ENCODE measurements at places on chromosomes 1 and 21.

DNA sequence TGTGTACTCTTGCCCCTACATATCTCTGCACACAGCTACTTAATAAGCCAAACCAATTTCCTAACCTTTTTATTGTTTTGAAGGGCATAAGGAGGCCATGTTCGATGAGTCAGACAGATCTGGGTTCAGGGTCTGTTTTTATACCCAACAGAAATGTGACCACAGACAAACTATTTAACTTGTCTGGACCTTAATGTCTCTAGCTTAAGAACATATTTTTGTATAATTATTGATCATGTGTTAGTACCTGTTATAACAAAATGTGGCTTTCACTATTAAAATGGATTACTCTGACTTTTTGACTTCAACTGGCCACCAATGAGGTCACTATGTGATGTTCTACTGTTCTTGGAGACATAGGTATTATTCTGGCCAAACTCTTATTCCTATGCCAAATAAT lies 507.8 kb upstream of the USP24 start:
- DNase-seq, result no peak

DNA sequence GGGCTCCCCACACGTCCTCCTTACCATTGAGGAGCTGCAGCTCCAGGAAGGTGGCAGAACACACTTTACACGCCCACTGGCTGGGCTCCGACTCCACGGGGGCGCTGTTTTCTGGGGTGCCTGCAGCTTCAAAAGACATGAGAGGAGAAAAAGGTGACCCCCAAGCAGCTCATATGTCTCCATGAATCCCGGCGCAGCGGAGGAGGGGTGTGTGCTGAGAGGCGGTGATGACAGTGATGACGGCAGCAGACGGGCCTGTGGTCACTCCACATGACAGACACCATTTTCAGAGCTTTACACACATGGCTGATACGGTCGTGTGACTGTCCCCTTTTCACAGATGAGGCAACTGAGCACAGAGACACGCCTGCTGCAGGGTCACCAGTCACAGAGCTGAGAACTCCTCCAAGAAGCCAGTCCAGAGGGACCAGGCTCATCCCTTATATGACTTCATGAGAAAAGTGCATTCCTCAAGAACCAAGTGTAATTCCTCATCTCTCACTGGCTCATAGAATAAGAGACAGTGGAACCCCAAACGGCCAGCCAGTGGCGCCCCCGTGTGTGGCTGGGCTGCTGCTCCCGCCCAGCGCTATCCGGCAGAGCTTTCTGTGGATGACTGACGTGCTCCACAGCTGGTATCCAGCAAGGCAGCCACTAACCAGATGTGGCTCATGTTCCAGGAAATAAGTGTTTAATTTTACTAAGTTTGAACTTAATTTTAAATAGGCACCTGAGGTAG lies 31.9 kb downstream of the PRDM15 start:
- DNase-seq, result no peak

- no peak for DNase-seq
These were observed 15.0 kb upstream of the ABCG1 start for GRCh38 chr21:42203936-42204335.

- no peak for DNase-seq
These were observed 8.2 kb downstream of the IGSF9 start for GRCh38 chr1:159937054-159937750.

DNA sequence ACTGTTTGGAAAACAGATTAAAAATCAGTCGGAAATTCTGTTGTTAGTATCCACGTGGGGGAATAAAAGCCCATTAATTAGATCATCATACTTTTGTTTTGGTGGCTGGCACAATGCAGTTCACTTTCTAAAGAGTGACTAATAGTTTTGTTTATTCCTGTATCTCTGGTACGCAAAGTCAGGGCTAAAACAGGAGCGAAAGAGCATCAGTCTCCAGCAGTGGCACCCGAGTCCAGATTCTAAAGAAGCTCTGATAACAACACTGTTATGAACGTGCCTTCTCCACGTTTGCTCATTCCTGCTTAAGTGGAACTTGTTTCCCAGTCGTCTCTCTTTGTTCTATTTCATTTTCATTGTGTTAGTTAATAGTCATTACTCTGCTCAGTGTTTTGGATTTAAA lies 69.6 kb downstream of the HSPA13 start:
- no peak for DNase-seq

DNA sequence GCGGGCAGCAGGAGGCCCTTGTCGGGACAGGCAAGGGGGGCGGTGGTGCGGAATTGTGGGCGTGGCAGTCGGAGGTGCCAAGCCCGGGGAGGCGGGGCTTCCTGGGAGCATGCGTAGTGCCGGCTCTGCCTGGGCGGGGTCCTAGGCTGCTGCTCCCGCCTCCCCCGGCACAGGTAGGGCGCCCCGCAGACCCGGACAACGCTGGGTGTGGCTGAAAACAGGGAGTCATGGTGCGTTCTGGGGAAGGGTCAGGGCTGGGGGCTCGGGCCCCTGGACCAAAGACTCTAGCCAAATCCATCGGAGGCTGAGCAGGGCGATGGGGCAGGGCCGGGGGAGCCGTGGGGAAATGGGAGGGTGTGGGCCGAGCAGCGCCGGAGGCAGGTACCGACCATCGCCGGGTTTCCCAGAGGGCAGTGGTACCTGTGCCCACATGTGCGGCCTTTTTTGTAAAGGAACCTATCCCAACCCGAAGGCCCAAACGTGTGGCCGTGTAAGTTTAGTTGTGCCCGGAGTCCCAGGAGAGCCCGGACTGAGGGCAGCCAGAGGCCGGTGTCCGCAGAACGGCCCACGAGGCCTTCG lies 231.9 kb downstream of the SDCCAG8 start:
- DNase-seq, result no peak

DNA sequence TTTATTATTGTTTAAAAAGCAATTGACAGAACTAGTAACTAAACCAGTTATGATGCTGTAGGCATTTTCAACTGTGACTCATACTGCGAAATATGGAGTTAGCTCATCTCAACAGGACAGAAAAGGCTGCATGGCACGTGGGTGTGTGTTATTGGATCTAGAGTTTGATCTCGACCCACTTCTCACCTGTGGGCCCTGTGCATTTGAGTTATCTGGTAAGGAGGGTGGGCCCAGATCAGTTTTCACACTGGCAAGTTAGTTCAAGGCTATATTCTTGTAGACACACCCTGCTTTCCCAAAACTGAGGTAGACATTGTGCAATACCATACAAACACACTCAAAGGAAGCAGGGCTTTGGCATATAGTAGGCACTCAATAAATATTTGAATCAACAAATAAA lies 71.3 kb upstream of the PRDX6 start:
- no peak for DNase-seq

DNA sequence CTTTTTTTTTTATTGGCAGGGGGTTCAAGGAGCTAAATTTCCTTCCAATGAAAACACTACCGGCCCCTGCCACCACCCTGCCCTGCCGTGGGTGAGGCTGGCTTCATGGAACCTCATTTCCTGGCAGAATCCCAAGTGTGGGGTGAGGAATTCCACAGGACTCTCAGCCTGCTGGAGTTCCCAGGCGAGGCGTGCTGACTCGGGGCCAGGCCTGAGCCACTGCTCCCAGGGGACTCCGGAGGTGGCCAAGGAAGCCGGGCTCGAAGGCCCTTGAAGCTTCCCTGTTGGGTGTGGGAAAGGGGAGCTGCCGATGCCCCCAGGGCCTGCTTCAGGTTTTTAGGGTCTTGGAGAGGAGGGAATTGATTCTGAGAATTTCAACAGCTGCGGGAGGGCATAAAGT lies 95.3 kb upstream of the ACTRT2 start:
- peak; percentile 20 for DNase-seq

DNA sequence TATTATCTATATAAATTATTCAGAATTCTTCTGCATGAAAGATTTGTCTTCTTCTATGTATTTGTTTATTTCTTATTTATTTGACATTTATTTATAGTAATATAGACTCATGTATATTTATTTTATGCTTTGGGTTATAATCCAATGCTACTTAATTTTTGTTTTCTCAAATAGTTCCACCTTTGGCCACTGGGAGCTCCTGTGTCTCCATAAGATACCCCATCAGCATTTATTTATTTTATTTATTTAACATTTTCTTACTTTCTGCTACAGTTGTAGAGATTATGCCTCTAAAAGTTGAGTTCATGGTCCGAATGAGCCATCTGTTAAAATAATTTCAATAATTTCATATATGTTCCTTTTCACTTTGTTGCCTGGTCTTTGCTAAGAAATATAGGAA lies 289.4 kb downstream of the ADGRL2 start:
- no peak for DNase-seq

DNA sequence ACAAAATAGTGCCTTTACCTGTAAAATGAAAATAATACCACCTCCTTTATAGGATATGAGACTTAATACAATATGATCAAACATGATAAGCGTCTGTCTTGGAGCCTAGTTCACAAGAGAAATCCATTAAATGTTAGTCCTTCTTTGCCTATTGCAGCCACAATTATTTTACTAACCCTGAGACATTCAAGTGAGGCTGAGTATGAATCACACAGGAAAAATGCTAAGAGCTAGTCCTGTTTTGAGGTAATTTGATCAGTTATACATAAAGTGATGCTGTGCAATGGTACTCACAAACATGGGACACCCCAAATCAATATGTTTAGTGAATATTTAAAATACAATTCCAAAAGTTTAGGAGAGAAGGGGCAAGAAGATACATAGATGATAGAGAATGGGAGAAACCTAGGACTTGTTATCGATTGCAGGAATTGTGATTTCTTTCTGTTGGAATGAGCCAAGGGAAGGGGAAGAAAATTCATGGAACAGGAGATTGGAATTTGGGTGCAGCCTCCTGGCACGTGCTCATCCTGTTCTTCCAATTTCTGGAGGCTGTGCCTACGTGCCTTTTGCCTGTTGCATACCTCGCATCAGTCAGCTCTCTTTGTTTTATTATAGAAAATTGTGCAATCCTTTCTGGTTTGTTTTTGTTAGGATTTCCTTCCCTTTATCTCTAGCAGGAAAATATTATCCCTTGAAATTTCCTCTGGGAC lies 39.9 kb upstream of the BACH1 start:
- no peak for DNase-seq

DNA sequence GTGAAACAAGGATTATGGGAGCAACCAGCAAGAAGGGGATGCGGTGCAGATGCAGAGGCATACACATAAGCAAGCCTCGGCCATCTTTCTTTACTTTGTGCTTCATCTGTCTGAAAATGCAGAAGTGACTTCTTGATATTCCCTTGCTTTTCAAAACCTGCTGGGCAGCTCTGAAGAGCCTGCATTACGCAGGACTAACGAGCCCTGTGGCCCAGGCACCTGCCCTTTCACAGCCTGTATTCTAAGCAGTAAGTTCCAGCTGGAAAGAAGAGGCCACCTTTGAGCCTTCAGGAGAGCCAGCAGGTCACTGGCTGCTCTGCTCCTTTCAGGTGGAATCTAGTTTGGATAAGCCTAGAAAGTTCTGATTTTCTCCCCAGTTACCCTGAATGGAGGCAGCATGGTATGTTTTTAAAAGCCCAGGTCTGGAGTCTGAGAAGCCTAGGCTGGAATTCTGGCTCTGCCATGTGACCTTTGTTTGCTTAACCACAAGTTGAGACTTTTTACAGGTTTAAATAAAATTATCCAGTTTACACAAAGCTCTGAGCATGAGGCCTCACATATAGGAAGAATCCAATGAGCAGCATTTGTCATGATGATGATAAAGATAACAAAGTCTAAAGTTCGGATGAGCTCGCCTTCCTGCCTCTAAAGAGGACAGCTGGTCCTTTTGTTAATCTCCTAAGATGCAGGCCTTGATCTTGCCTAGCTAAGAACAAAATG lies 122.9 kb downstream of the UBR4 start:
- no peak for DNase-seq

GRCh38 chr1:233299450-233299849 lies 3.9 kb upstream of the PCNX2 start:
- DNase-seq, result no peak

- DNase-seq, result no peak
These were observed 779.7 kb downstream of the USP25 start for GRCh38 chr21:16509476-16509875.

GRCh38 chr1:234533034-234533891 lies 54.3 kb upstream of the TARBP1 start:
- no peak for DNase-seq

GRCh38 chr1:231558708-231559185 lies 30.3 kb downstream of the TSNAX start:
- DNase-seq, result no peak

DNA sequence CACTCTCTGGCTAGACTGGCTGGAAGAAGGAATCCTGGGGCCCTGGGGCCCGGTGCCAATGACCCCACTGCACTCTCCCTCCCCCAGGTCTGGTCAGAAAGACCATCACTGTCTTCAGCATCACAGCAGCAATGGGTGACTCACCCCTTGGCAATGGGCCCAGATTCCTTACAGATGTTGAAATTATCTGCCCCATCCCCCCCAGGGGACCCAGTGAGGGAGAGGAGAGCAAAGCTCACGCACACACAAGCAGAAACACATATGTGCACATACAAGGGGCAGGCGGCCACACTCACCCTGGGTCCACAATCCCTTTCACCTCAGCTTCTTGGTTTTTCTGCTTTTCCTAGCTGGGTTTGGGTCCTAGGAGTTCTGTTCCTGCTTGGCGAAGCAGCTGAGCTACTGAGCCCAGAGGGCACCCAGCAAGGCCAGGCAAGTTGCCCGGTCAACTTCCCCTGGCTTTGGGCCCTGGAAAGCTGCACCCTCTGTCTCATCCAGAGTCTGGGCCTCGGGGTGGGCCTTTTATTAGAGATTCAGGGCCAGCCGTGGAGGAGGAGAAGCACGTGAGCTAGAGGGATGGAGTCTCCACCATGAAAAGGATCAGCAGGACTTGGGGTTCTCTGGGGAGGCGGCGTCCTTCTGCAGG lies 2.6 kb downstream of the COL16A1 start:
- DNase-seq, result no peak

DNA sequence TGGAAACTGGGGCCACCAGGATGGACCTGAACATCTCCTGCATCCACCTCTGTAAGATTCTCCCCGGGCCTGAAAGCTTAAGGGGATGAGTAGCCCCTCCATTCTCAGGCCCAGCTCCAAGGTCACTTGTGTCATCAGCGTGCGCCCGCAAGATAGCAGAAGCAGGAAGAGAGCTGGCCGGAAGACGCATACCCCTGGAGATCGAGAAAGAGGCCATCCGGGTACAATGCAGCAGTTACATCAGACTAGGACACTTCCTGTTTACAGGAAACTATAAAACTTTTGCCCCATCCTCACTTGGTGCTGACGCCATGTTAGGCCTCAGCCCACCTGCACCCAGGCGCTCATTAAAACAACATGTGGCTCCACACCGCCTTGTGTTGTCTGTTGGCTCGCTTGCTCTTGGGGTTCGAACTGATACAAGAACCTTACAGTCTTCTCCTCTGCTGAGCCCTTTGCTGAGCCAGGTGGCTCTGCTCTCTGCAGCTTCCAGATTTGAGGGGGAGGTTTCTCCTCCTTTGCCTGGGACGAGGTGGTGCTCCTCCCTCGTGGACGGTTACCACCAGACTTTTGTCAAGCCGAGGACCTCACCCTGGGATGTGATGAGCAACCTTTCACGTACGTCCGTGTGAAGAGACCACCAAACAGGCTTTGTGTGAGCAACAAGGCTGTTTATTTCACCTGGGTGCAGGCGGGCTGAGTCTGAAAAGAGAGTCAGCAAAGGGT lies 277.5 kb upstream of the C1orf174 start:
- DNase-seq, result no peak

Data from nephron progenitor cell (in vitro differentiated cells).